HCEC 1CT (cell line): ENCODE measurements at places on chromosomes 3 and 15.
A peak's percentile ranks its signal among the peaks of the same experiment; 100 is the strongest.

GRCh38 chr3:104960579-104960978 lies 406.1 kb upstream of the ALCAM start:
- peak; percentile 23 for DNase-seq

GRCh38 chr3:40387001-40387894 lies at the start of gene ENTPD3:
ENTPD3 (plus strand) TSS chr3:40387184; CDS start chr3:40388058, 874 bp downstream.
- no peak for DNase-seq

- peak; percentile 18 for DNase-seq
These were observed 141.5 kb downstream of the PLOD2 start for GRCh38 chr3:146019508-146019907.

DNA sequence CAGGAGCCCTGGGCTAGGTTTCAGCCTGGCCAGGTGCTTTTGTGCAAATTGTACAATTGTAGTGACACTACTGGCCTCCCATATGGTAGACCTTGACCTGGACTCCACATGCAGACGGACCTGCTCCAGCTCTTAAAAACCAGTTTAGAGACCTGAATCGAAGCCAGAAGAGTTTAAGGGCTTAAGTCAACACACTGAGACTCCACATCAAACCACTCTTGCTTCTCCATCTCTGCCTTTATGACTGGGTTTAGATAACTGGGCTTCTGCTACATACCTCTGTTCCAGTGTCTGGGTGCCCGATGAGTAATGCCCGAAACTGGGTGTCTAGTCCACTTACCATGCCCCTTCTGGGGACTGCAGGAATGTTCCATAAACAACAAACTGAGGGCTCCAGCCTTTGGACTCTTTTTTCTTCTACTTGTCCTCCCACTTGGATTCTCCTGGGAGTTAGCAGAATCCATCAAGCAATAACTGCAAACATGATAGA lies 32.8 kb downstream of the TMEM212 start:
- DNase-seq, result peak; percentile 57

GRCh38 chr3:194330160-194330559 lies 21.0 kb downstream of the CPN2 start:
- no peak for DNase-seq

GRCh38 chr15:70241561-70242320 lies 144.0 kb upstream of the TLE3 start:
- no peak for DNase-seq

- no peak for DNase-seq
These were observed 1.7 kb downstream of the TIMP4 start for GRCh38 chr3:12157026-12157425.

DNA sequence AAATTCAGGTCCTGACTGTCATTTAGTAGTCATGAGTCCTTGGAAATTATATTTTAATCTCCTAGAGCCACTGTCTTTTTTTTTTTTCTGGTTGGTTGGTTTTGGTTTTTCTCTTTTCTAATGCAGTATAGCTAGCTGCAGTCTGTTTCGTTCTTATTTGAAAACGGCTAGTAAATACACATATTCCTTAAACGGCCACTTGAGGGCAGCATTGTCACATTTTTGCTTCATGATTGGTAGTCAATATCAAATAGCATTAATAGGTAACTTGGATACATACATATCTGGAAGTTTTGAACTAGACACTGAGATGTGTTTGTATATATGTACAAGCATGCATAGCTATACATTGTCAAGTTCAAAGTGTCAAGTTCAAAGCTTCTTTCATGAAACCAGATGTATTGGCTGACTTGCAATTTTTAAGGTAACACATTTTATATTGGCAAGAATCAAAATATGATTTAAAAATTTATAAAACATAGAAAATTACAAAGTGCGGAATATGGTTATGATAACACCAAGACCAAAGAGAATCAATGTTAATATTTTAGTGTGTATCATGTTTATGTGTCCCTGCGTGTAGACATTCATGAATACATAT lies 22.5 kb downstream of the GABRA5 start:
- peak; percentile 40 for DNase-seq

DNA sequence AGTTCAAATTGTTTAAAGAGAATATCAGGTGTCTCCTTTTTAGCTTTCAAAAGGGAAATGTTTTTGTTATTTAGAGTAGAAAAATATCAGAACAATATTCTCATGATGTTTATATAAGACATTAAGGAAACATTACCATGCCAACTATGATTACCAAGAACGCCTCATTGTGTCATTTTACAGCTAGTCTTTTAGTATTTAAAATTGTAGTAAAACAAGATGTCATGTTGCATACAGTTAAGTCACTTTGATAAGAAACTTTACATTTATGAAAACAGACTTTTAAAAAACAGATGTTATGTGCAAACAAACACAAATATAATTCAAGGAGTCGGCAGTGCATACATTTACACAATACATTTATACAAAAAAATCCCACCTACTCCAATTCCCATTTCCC lies 4.4 kb downstream of the PLSCR4 start:
- no peak for DNase-seq

DNA sequence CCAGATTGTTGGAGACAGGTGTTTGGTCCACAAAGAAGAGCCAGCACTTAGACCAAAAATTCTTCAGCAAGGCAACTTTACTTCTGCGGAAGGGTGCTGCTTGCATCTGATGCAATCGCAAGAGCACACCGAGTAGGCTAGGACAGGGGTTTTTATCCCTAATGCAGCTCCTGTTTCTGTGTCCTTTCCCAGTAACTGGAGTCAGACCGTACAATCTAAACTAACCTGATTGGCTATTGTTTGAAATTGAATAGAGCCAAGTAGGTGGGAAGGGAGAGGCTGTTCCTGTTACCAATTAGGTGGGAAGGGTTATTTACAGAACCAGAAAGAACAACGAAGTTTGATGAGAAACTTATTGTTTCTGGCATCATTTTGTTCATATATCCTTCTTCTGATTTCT lies 77.6 kb downstream of the CHCHD4 start:
- DNase-seq, result no peak

GRCh38 chr15:73884159-73884558 lies 10.8 kb downstream of the TBC1D21 start:
- no peak for DNase-seq

DNA sequence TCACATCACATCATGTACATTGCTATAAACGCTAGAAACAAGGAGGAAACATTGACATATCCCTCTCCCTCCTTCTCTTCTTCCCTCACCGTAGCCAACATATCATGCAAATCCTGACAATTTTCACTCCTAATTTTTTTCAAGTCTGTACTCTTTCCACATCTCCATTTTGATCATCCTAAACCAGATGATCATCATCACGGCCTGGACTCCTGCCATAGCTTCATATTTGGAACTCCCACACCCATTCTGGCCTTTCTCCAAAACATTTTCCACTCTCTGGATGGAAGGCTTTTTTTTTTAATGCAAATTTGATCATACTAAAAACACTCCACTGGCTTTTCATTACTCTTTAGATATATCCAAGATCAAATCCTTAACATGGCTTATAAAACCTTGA lies 248.0 kb upstream of the CNTN3 start:
- no peak for DNase-seq

DNA sequence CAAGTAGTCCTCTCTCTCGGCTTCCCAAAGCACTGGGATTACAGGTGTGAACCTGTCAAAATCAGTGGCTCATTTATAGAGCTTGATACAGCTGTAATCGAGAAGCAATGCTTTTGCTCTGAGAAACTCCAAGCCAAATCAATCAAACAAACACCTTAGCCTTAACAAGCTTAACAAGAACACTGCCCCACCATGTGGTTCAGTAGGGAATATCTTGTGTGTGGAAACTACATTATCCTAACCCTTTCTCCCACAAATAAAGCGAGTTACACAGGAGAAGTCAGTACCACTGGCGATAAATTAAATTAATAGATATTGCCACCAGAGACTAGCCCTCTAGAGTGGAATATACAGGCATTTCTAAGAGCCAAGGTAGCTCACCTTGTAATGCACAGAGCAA lies 13.9 kb downstream of the CDAN1 start:
- DNase-seq, result no peak

DNA sequence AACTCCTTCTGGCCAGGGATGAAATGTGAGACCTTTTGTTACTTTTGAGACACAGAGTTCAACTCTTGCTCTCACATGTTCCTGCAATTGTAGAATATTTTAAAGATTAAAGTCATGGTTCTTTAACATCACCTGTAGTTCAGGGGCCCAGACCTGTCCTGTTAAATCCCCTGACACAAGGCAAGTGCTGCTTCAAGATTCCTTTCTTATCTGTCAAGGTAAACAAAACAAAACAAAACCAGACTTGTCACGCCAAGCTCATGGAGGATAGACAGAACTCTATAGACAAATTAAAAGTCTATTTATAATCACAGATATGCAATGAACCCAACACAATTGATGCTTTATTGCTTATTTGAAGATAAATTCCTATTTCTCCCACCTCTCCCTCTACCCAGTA lies 48.6 kb upstream of the NEDD4 start:
- no peak for DNase-seq

GRCh38 chr15:40511472-40512133 lies 40.8 kb downstream of the CHST14 start:
- peak; percentile 25 for DNase-seq

DNA sequence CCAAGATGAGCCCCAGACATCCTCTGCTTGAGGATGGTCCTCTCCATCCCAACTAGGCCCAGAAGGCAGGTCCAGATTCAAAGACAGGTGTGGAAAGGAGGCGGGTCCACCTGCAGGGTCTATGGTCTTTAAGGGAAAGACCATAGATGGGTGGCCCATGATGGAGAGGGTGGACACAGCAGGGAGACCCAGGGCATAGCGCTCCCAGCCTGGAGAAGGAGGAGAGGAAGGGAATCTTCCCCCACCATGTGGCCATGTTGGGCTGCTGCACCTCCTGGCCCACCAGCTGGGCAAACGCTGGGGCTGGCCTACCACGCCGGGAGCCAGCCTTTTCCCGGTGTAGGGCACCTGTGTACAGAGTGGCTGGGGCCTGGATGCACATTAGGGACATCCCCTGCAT lies 265.2 kb upstream of the TLE3 start:
- peak; percentile 24 for DNase-seq

GRCh38 chr3:150996731-150997130 lies 24.2 kb upstream of the CLRN1 start:
- no peak for DNase-seq

DNA sequence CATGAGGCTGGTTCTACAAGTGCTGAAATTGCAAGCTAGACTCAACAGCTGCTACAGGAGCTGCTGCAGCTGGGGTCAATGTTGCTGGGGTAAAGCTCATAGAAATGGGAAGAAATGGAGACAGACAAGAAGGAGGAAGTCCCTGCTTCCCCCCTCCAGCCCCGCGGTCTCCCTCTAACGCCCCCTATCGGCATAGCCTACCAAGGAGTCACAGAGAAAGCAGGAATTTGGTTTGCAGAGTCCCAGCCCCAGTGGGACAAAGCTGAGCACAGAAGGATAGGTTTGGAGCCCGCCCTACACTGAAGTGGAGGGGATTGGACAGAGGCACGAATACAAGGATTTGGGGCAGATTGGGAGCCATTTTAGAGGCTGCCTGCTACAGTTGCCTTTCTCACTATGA lies 176.9 kb upstream of the ANKRD28 start:
- DNase-seq, result no peak

DNA sequence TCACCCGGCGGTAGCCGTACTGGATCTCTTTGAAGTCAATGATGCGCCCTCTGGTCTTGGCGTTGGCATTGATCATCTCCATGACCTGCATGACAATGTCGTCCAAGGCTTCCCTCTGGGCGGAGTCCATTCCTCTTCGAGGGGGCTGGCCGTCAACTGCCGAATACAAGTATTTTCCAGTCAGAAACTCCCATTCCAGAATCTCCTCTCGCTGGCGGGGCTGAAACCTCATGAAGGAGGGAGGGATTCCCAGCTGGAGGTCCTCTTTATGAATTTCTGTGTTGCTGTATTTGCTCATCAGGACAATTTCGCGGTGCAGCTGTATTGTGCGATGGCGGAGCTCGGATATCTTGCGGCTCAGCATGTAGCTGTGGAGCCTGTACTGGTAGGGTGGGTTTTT lies 73.4 kb downstream of the CHSY1 start:
- no peak for DNase-seq

GRCh38 chr15:69400850-69401249 lies 13.3 kb upstream of the KIF23 start:
- no peak for DNase-seq

DNA sequence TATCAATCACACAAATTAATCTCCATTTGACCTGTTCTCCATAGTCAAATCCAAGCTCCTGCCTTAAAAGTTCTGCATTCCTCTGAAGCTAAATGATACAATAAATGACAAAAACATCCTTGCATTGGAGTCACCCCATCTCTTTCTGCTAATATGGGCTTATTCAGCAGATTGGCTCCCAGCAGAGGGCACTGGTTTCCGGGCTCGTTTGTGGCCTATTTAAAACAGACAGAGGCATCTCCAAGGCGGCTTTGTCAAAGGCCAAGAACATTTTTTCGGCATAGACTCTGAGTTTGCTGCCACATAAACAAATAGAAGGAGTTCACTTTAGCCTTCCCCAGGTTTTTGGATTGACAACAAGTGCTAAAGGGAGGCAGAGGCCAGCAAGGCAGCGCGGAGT lies 204.4 kb upstream of the RASGRP1 start:
- DNase-seq, result peak; percentile 47

DNA sequence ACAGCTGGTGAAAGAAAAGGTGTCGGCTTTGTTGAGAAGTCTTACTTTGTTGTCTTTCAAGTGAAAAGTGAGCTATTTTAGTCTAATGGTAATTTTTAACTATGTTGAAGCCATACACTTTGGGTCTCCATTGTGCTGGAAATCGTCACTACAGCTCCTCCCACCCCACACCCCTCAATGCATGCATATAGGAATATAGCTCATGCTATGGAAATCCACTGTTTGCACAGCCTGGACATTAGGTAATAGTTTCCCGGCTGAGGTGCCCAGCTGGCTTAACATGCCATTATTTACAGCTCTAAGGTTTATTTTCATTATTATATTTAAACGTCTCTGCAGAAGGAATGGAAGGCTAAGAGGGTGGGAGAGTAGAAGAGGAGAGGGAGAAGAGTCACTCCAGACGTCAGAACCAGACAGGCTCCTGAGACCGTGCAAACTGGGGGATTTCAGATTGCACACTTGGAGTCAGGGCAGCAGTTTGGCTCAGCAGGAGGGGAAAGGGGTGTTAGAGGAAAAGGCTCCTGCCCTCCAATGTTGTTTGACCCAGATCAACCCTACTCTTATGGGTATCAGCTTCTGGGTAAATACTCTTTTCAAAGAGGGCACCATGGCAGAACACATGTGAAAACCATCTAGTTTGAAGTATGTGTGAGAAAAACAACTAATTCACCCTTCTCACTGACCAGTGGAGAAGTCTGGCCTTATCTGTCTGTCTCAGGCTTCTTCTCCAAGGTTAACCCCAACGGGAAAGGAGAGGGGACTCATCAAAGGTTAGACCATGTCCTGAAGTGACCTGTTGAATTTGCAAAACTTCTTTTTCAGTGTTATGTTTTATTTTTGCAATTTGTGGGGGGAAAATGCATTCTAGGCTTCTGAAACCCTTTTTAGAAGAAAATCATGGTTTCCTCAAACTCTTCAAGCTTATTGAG lies 218.7 kb upstream of the CTDSPL start:
- DNase-seq, result no peak

GRCh38 chr3:127063916-127064315 lies 81.0 kb downstream of the PLXNA1 start:
- DNase-seq, result no peak
